ENCODE measurements at places on chromosomes 13 and 19.

DNA sequence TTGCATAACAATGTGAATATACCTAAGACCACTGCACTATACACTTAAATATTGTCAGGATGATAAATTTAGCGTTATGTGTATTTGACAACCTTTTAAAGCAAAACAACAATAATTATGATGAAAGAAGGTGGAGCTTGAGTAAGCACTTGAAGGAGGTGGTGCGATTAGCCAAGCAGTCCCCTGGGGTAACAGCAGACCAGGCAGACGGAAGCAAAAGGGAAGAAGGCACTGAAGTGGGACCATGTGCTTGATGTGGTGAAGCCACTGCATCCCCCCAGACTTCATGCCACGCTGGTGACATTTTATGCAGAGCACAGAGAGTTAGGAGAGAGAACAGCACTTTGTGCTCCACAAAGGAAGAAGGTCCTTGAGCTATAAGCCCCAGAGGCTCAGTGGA, 58.3 kb upstream of the ZNF507 start:
- DNase-seq, result no peak

DNA sequence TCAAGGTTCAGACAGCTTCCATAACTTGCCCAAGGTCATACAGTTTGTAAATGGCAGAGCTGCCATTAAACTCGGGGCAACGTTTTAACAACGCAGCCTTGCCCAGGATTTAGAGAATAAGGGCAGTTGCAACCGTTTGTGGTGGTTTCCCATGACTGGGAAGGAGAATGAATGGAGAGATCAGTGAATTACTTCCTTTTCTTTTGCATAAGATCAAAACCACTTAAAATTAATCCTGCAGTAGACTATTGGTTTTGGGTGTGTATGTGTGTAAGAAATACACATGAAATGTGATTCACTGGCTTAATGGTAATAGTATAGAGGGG, 179.1 kb upstream of the MIR17HG start:
- no peak for DNase-seq

GRCh38 chr13:102626928-102627327, 30.1 kb downstream of the TPP2 start:
- DNase-seq, result no peak

GRCh38 chr13:81682081-81682630, 1341.2 kb upstream of the SPRY2 start:
- no peak for DNase-seq

- no peak for DNase-seq
Measured at GRCh38 chr13:43267916-43268315, 244.5 kb downstream of the DNAJC15 start.

All from NCI-H1105 (cell line).